Stimulated activated CD4-positive, alpha-beta T cell treated with anti-CD3 and anti-CD28 coated beads, Interleukin-1b, Interleukin-23, amount 100 ng/mL, for 24 hours (primary cell): ENCODE measurements at places on chromosomes 4 and X.

GRCh38 chr4:114780205-114780604, 181.6 kb downstream of the UGT8 start:
- no peak for DNase-seq

DNA sequence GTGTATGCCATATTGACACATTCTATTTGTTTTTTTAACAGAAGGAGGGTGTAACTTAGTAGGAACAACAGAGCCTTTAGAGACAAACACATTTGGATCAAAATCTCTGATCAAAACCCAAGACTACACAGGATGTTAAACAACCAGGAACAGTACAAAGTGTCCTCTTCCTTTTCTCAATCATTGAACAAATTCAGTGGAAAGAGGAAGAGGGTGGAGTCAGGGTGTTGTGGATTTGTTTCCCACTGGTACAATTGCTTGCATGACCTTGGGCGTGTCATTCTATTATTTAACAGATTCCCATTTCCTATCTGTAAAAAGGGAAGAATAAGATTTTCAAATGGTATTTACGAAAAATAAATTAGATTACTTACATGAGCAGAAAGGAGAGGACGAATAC, 1162.8 kb upstream of the PRKX start:
- no peak for DNase-seq

- no peak for DNase-seq
Observed at GRCh38 chrX:153938226-153938786, 3.5 kb upstream of the NAA10 start.

- peak; percentile 48 for DNase-seq
Observed at GRCh38 chr4:81351654-81352445, 119.9 kb downstream of the RASGEF1B start.

DNA sequence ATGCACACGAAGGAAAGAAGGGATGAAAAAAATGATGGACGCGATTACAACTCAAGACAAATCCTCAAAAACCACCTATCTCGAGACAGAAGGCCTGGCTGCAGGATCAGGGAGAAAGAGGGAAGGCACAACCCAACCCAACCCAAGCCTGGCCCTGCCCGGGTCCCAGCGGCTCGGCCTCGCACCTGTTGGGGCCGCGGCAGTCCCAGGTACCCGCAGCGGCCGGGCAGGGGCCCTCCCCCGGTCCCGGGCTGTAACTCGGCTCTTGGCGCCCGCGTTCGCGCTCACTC, 464 bp downstream of the RASGEF1B start:
- no peak for DNase-seq

DNA sequence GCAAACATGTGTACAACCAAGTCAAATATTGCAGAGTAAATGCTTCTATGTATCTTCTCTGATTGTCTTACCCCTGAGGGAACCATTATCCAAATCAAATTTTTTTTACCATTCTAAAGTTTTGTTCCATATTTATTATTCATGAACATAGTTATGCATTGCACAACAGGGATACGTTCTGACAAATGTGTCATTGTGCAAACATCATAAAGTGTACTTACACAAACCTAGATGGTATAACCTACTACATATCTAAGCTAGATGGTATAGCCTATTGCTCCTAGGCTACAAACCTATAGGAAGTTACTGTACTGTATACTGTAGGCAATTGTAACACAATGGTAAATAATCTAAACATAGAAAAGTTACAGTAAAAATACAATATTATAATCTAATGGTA, 23.4 kb downstream of the BEX3 start:
- DNase-seq = no peak

- DNase-seq = no peak
Observed at GRCh38 chr4:86338521-86338920, 21.3 kb downstream of the MAPK10 start.

DNA sequence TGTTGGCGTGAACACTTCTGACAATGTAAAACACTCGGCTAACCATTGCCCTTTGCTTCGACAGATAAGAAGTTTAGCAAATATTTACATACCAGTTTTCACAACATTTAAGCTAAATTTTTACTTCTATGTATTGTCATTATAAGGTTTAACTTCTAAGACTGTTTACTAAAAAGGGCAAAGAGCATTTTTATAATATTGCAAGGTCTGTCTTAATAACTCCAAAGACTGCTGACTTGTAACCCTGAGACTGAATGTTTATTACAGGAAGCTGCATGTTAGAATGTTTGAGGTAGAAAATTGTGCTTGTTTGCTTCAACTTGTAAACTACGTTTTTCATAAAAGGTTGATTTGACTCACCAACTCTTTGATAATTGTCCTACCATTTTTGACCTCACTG, 213.2 kb upstream of the RPS6KA3 start:
- no peak for DNase-seq

DNA sequence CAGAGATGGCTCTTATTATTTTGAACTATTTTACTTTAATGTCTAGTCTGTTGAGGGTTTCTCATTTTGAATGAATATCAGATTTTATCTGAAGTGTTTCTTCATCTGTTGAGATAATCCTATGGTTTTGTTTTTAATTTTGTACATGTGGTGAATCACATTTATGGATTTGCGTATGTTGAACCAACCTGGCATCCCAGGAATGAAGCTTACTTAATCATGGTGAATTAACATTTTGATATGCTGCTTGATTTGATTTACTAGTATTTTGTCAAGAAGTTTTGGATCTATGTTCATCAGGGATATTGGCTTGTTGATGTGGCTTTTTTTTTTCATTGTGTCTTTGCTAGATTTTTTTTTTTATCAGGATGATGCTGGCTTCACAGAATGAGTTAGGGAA, 2390.9 kb downstream of the PCDH7 start:
- no peak for DNase-seq

GRCh38 chrX:139974471-139974870, 9.2 kb upstream of the CXorf66 start:
- DNase-seq = no peak

GRCh38 chr4:137471895-137472294, 60.4 kb downstream of the PCDH18 start:
- DNase-seq = no peak

DNA sequence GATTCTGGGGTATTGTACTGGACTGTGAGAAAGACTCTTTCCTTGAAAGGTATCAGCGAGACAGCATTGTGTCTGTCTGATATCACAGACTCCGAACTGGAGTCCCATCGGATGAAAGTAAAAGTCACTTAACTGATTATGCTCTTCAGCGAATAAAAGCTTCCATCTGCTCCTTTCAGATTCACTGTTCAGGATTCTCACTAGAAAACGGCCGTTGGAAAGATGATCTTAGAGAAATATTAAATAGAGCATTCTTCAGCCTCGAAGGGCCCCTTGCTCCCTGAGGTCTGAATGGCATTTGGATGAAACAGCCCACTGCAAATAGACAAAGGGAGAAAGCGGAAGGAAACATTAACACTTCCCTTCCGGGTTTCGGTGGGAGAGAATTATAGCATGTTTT, 416.2 kb upstream of the PRKX start:
- DNase-seq = no peak

- DNase-seq = no peak
Observed at GRCh38 chrX:43644124-43644701, 11.9 kb upstream of the MAOA start.

DNA sequence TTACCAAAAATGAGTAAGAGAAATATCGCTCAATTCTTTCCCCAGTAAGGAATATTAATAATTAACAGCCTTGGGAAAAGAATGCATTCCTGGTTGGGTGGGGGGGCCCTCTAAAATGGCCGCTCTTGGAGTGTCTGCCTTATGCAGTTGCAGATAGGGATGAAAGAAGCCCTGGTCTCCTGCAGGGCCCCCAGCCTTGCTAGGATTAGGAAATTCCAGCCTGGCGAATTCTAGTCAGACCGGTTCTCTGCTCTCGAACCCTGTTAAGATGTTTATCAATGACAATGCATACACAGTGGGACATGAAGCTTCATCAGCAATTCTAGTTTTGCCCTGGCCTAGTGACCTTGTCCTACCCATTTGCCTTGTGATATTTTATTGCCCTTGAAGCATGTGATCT, 1047.7 kb upstream of the GRID2 start:
- DNase-seq = no peak

GRCh38 chrX:302975-303374, 15.6 kb downstream of the GTPBP6 start:
- no peak for DNase-seq

DNA sequence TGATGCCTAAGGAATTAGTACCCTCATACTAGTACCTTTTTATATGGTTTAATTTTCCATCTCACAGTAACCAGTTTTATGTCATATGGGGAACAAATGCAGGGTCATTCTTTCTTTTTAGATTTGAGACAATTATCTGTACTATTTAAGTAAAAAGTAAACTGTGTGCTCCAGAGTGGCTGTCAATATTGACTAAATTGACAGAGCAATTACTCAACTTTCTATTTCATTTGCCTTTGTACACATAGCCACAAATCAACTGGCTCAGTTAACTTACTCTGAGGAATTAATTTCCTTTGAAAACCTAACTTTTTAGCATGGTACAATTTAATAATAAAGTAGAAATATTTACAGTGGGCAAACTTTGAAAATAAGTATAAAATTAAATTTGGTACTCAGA, 28.5 kb upstream of the TEX13C start:
- DNase-seq = no peak

GRCh38 chr4:71189471-71189870, 149.3 kb upstream of the SLC4A4 start:
- no peak for DNase-seq

- DNase-seq = no peak
Observed at GRCh38 chr4:25405453-25405852, 28.4 kb downstream of the ANAPC4 start.

- DNase-seq = no peak
Observed at GRCh38 chrX:121013897-121014455, 28.4 kb upstream of the CT47A1 start.

DNA sequence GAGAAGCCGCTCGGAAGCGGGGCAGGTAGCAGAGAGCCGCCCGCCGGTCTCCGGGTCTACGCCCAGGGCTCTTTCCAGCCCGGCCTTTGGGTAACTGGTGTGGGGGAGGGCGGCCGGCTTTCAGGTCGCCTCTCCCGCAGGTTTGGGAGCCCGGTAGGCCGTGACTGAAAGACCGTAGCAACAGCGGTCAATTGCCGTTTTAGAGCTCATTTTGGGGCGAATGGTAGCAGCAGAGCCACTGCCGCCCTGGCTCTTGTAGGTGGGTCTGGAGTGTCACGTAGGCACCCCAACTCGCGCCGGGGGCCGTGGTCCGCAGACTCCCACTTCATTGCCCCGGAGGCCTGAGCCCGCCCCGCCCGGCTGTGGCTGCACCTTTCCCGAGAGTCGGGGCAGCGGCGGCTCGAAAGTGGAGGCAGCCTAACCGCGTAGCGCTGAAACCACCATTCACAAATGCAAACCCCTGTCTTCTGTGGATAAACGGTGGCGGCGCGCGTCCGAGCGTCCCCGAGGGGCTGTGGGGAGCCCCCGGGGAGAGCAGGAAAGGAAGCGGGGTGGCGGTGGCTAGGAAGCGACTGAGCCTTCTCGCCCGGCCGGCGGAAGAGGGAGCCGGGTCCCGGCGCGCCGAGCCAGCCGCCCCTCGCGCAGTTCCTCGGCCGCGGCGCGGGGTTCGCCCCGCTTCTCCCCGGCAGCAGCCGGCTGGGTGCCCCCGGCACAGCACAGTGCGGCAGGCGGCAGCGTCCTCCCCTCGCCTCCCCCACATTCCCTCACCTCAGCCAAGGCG, 2185.1 kb upstream of the TENM3 start:
- no peak for DNase-seq

DNA sequence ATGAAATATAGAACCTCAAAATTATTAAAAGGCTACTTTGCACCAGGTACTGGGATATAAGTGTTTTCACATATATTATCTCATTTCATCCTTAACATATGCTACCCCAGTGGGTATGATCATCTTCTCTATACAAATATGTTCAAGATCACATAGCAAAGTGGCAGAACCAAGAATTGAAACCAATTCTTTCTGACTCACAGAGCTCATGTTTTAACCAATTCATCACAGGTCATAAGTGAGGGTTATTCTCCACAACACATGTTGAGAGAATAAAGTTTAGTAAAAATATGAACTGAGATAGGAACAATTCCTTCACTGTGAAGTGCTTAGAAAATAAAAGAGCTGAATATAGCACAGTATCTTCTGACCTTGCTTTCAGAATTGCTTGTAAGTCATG, 442.9 kb upstream of the RASGEF1B start:
- DNase-seq = no peak

DNA sequence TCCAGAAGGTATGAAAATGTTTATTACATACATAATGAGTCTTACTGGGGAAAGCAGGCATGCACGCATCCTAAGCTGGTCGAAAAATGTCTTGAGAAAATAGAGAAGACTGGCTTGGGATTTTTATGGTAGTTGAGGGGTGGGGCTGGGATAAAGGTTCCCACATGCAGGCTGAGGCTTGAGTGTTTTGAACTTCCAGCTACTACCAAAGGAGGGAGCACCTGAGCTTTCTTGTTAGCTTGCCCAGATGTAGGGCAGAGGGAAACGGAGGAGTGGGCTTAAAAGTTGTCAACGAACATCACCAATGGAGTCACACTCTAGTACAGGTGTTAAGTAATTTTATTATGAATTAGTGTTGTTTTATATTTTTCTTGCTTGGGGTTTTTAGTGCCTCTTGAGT, 39.6 kb upstream of the SRPX start:
- no peak for DNase-seq

GRCh38 chrX:30561191-30561590, 16.4 kb downstream of the TASL start:
- DNase-seq = no peak

DNA sequence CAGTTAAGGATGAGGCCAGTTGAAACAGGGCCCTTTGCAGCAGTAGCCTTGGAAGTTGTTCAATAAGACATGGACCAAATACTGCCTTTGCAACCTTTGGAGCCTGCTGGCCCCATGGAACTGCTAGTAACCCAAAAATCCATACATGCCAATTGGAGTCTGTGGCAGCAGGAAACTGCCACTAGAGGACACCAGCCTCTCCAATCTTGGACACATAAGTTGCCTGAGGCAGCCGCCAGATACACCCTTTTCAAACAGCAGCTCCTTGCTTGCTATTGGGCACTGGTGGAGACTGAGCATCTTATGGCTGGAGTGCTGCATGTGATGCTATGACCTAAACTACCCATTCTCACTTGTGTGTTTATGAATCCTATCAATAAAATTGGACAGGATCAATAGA, 14.8 kb upstream of the LAP3 start:
- DNase-seq = no peak

- DNase-seq = no peak
Observed at GRCh38 chr4:150382028-150382427, 199.9 kb upstream of the MAB21L2 start.

DNA sequence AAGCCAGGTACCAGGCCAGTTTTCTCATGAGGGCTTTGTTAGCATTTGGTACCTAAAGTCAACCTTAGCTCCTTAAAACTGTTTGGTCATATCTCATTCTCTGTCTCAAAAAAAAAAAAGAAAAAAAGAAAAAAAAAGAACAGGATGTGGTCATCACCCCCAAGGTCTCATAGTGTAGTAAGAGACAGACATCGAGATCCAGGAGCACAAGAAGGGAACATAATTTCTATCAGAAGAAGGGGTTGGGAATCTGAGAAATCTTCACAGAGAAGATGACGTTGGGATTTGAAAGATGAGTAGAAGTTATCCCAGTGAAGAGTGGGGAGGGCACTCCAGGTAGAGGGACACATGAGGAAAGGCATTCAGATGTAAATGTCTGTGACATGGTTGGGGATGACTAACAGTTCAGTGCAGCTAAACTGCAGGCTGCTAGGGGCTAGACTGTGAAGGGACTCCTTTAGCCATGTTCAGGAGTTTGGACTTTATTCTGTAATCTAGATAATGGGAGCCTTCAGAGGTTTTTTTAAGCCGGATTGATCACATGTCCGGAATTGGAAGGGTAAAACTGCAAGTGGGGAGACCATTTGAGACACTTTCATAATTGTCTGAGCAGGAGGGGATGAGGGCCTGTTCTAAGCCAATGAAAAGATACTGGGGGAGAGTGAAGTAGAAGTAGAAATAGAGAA, 26.9 kb upstream of the GJB1 start:
- DNase-seq = no peak
